ENCODE measurements at places on chromosomes 2 and 18.

DNA sequence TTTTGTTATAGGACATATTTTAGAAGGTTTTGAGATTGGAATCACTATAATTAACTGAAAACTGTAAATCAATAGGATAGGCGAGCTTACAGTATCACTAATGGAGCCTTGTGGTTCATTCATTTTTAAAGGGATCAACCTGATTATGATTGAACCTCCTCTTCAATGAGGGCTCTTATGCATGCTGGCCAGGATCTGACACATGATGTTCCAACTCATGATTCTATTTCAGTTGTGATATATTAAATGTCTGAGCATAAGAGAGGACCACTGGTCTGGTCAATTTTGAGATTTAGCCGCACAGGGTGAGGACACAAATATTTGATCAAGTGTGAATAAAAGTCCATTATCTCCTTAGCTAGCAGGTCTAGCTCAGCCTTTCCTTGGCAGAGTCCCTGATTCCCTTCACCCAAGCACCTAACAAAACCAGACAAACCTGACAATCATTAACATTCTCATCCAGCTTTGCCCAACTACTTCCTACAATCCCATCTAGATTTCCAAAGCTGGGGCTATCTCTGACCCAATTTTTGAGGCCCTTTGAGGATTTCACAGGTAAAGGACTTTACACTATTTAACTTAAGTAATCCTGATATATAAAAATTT, 6.9 kb upstream of the MAP4K4 start:
- ATAC-seq: no peak

- no peak for ATAC-seq
Measured at GRCh38 chr18:66495844-66496243, 108.0 kb downstream of the CDH19 start.

DNA sequence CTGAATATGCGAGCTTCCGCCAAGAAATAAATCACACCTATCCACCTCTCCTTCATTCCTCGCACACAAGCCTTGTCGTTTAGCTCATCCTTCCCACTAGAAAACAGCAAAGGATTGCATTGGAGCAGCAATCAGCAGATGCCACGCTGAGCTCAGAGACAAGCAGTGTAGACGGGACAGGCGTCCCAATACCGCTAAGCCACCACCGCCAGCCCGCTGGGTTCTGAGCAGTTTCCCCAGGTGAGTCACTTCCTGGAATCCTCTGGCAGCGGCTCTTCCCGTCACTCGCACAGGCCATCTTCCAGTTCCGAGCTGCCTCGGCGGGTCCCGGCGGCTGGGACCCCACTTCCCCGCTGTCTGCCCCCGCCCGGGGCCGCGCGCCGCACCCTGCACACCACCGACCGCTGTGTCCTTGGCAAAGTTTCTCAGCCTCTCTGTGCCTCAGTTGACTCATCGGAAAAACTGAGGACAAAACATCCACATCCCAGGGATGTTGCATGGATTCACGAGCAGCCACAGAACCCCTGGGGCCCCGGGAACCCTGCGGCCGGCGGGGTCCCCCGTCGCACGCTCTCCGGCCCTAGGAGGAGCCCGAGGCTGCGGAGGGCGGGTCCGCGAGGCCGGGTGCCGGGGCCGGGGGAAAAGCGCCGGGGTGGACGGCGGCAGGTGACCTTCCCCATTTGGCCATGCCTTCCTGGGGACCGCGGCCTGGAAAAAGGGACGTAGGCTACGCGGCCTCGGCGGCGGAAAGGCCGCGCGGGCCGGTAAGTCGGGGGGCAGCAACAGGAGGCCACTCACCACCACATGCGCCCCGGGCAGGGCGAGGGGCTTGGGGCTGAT, 573 bp downstream of the KDSR start:
- ATAC-seq: peak; percentile 78

DNA sequence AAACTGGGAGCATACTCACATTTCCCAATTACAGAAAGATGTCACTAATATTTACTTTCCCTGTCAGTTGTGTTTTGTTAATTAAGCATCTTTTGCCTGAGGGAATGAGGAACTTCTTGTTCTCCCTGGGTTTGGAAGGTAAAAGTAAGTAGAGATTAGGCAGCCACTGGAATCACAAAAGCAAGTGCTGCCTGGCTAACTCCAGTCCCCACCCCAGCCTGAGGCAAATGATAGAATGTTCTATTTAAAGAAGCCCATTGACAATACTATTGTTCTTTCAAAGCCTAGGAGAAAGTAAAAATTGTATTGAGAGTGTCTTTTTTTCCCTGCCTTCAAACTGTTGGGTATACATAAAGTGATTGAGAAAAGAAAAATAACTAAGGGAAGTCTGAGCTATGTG, 93.8 kb downstream of the MBD2 start:
- ATAC-seq: no peak

- no peak for ATAC-seq
Measured at GRCh38 chr2:142769761-142770160, 107.7 kb upstream of the KYNU start.

DNA sequence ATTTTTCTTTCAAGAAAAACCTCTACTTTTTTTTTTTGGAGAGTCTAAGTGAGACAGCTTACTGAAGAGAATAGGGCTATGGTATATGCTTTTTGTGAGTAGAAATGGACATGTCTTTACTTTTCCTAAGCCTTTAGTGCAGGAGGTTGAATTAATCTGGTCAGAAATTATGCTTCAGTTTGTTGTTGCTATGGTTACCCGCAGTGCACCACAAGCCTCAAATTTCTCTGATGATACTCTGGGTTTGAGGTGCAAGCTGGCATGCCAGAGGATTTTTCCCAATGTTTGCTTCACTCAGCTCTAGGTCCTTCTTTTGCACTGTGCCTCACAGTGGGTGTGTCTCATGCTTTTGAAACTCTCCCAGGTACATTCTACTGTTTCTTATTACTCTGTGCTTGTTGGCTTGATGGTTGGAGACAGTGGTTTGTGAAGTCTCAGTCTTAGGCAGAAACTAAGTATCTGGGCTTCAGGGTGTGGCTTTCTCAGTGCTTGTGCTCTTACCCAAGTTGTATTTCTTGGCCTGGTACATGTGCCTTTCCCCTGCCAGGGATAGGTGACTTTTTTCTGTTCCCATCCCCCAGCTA, 278.3 kb downstream of the RBM43 start:
- no peak for ATAC-seq

DNA sequence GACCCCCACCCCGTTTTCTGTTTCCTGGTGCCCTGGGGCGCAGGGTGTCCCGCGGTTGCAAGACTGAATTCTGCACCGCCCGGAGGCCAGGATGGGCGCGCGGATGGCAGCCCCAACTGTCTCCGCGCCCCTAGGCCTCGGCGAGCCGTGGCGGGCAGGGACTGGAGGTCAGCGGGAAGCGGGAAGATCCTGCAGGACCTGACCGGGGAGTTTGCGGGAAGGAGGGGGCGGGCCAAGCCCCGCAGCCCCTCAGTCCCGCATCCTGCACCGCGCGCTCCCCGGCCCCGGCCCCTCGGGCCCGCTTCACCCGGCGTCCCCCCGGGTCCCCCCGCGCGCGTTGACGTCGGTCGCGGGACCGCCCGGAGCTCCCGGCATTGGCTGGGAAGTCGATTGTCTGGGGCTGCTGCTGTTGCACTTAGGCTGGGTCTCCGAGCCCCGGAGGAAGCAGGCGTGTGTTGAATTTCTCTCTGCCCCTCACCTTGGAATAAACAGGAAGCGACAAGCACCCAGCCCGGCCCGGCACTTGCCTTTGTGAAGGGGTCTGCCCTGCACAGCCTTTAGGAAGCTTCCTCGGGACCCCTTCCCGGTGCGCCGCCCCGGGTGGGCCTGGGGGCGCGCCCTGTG, at the start of gene LDLRAD4:
LDLRAD4 (plus strand) TSS at position 393 of the 624 bp plus-strand sequence.
- peak; percentile 19 for ATAC-seq

GRCh38 chr2:220628252-220628651, 943.9 kb downstream of the EPHA4 start:
- no peak for ATAC-seq

DNA sequence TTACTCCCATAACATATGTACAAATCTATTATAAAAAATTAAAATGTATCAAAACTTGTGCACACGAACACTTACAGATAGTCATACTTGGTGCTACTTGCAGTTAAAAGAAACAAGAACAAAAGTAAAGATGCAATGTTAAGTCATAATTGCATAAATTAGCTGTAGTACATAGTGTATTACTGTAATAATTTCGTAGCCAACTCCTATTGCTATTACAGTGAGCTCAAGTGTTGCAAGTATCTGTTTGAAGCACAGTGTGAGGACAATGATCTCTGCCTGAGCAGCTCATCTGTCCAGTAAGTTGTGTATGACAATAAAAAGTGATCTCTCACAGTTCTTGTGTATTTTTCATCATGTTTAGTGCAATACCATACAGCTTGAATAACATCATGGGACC, 7.5 kb upstream of the SERPINB13 start:
- no peak for ATAC-seq

DNA sequence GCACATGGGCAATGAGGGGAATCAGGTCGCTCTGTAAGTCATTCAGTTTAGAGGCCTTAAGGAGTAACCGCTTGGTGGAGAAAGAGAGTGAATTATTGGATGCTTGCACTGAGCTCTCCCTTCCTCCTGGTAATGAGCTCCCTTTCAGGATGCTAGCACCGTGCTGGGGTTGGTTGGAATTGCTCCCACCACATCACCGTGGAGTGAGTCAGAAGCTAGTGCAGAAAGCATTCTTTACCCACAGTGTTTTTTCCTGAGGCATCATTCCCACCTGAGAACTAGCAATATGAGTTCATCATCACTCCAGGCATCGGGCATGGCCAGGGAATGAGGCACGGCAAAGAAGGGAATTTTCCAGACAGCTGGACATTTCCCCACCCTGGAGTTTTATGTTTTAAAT, 57.6 kb downstream of the ITGB6 start:
- no peak for ATAC-seq

DNA sequence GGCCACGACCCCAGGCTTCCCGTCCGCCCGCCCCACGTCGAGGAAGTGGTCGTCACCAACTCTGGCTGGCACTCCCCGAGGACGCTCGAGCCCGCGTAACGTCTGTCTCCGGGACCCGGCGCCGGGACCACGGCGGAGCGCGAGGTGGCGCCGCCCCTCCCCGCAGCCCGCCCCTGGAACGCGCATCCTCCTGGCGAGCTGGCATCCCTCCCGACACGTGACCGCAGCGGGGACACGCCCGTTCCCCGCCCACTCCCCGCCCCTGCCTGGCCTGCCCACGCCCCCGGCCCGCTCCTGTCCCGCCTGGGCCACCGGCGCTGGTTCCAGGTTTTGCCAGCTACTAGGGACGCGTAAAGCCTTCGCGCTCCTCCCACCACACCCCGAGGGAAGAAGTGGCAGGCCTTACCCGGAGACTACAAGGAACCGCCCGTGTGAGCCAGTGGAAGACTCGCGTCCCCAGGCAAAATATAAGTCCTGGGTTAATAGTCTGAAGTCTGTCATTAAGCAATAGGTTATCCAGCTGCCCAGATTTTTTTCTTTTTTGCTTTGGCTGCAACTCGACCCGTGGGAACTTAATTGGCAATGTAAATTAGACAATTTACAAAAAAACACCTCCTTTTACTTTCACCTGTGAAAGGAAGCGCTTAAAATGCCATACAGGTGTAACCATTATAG, at the start of gene OSBPL1A:
OSBPL1A (minus strand) TSS at position 131 of the 675 bp plus-strand sequence. CDS start 20,291 bp downstream, outside the sequence.
- ATAC-seq: peak; percentile 77

GRCh38 chr2:10581990-10582389, 107.8 kb downstream of the NOL10 start:
- ATAC-seq: no peak

GRCh38 chr18:57077786-57078552, 68.9 kb upstream of the BOD1L2 start:
- peak; percentile 66 for ATAC-seq

GRCh38 chr2:108297436-108298141, 8.9 kb downstream of the SULT1C2 start:
- no peak for ATAC-seq

GRCh38 chr2:208280234-208280633, 14.2 kb downstream of the PIKFYVE start:
- no peak for ATAC-seq

DNA sequence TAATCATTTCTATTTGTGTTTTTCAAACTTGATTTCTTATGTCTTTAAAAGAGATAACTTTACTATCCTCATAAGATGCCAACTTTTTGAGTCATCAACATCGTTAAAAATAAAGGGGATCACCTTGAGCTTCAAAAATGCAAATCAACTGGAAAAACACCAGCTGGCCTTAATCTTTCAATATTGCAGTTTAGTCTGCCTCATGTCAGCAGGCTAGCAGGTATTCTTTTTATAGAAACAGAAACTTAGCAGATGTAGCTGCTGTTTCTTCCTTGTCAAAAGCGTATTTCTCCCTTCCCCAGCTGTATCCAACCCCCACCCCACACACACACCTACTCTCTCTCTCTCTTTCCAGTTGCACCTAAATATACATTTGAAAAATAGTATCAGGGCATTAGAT, 154.1 kb upstream of the ZNF804A start:
- ATAC-seq: no peak

- no peak for ATAC-seq
Measured at GRCh38 chr18:8516371-8517250, 92.6 kb upstream of the RAB12 start.

DNA sequence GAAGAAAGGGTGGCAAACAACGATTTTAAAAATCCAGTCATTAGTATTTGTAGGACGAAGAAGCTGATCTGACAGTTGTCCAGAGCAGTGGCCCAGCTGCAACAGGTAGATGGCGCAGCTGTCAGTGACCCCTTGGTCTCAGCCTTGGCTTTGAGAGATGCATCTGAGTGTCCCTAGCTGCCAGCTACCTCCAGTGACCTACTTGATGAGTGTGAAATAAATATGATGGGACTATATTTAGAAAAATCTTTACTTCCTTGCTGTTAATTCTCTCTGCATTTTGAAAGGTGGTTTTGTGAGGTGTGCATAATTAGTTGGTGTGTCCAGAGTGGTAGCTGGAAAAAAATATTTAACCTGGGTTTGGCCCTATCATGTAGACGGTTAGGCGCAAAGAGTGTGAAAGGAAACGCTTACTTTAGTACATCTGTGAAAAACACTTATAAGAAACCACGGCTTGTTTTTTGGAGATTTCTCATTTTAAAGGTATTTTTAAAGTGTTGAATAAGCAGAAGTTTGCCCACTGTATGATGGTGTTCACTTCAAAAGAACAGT, 963 bp downstream of the INPP1 start:
- peak; percentile 70 for ATAC-seq

- no peak for ATAC-seq
Measured at GRCh38 chr2:86420913-86421312, 20.3 kb upstream of the KDM3A start.

DNA sequence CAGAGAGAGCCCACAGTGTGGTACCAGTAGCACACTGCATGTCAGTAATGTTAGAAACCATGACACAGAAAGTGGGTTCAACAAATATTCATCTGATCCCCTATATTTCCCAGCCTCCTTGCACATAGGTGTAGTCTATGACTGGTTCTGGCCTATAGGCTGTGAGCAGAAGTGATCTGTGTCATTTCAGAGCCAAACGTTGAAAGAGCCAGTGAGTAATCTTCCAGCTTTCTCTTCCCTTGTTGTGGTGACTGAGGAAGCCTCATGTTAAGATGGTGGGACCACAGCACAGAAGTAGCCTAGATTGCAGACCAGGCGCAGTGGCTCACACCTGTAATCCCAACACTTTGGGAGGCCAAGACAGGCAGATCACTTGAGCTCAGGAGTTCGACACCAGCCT, 4.1 kb downstream of the TMEM237 start:
- ATAC-seq: peak; percentile 46

Measured in activated T-helper 17 cell treated with anti-CD3 and anti-CD28 coated beads, Interleukin-2, amount 50 U/mL, for 72 hours (primary cell).